ENCODE measurements at places on chromosomes 2 and 18. TPM values are rescaled to one million over a fixed set of nuclear protein-coding genes. Genes with fewer than 3 reads are reported as not detected.

GRCh38 chr2:79770926-79771325 is 258.1 kb downstream of the CTNNA2 start:
- DNase-seq: no peak

GRCh38 chr2:80364524-80365212 is 60.1 kb upstream of the LRRTM1 start:
- DNase-seq: no peak

- DNase-seq: no peak
These were observed 152.1 kb upstream of the CCDC150 start for GRCh38 chr2:196487417-196487816.

- DNase-seq: peak; percentile 4
These were observed 146.7 kb downstream of the PARD3B start for GRCh38 chr2:204691911-204692510.

- DNase-seq: no peak
These were observed 7.8 kb upstream of the WNT10A start for GRCh38 chr2:218872645-218873358.

- no peak for DNase-seq
These were observed 22.6 kb downstream of the MAPK4 start for GRCh38 chr18:50582500-50582899.

- DNase-seq: no peak
These were observed 5.1 kb downstream of the ECEL1 start for GRCh38 chr2:232482301-232483238.

GRCh38 chr2:56898986-56899385 is 715.2 kb downstream of the CCDC85A start:
- DNase-seq: no peak

GRCh38 chr2:16382451-16382850 is 283.2 kb downstream of the CYRIA start:
- no peak for DNase-seq

DNA sequence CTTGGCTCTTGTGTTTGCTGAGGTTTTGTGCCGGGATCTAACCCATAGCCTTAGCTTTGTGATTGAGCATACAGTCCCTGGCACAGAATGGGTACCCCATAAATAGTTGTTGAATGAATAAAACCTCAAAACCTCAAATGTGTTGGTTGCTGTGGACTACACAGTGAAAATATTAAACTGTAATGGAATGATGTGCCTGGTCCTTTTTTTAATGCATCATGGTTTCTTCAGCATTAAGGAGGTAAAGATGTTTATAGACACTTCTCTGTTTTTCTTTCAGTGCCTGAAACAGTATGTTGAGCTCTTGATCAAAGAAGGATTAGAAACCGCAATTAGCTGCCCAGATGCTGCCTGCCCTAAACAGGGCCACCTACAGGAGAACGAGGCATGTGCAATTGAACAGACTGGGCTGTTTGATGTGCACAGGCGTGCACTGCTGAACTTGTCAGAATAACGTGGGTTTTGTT is 97.0 kb downstream of the RNF144A start:
- DNase-seq: peak; percentile 10

DNA sequence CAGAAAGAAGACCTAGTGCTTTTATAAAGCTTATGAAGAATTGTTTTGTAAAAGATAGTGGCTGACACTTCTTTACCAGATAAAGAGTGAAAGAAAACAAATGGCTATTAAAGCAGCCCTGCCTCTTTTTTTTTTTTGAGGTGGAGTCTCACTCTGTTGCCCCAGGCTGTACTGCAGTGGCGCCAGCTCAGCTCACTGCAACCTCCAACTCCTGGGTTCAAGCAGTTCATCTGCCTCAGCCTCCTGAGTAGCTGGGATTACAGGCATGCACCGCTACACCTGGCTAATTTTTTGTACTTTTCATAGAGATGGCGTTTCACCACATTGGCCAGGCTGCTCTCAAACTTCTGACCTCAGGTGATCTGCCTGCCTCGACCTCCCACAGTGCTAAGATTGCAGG is 12.9 kb downstream of the ARPC2 start:
- peak; percentile 21 for DNase-seq

DNA sequence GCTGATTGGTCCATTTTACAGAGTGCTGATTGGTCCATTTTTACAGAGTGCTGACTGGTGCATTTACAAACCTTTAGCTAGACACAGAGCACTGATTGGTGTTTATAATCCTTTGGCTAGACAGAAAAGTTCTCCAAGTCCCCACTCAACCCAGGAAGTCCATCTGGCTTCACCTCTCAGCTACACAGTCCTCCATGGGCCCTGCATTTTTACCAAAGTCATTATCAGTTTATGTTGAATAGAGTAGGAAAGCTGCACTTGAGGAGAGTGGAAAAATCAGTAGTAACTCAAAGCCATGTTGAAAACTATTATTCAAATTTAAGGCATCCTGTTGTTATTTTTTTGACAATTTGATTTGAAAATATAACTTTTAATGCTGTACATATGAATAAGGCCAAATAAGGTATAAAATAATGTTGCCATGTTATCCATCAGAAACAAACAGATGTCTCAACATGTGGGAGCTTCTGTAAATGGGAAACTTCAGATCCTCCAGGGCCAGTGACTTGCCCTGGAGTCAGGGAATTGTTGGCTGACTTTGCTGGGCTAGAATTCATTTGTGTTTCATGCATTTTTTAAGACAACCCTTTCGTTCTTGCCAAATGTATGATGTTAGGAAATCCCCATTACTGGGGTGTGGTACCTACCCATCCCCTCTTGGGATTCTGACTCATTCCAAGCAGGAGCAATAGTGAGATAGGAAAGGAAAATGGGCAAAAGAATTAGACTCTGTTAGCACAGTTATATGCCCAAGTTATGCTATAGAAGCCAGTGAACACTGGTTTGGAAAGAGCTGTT is 37.8 kb upstream of the CCDC195 start:
- DNase-seq: no peak

- no peak for DNase-seq
These were observed 712.5 kb downstream of the DCDC2C start for GRCh38 chr2:4415810-4416413.

GRCh38 chr2:232984451-232985207 is 28.4 kb downstream of the NGEF start:
- DNase-seq: no peak

DNA sequence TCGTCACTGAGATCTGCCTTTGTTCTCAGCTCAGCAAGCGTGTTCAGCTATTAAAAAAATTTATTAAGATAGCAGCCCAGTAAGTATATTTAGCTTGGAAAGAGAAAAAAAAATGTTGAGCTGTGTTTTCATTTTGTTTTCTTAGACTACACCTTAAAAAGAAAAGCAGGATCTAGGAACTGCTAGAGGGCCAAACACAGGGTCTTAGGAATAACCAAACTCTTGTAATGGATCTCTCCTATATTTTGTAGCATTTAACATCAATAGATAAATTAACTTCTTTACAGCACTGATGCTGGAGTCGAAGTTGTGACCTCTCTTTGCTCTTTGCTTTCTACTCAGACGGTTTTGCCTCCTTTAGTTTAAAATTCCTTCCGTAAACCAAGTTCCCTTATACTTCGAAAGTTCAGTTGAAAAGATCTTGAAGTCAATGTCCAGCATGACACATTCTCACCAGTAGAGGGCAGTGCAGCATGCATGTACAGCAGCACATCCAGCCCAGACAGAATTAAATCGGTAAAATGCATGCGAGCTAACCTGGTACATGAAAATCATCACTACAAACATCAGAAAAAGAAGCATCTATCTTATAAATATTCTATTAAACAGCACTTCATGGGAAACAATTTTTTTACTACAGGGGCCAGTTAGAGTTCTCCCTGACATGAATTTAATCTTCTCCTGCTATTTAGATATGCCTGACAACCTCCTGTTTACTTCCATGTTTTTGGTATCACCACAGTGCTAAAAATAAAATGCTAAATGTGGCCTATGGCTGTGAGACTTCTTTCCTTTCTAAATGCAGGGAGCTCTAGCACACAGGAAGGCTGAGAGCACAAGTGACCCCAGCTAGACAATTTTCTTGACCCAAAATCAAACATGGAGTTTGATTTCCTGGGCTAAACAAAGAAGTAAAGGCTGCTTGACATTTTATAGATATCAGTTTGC is 48.2 kb upstream of the MAP3K20 start:
- DNase-seq: peak; percentile 63

DNA sequence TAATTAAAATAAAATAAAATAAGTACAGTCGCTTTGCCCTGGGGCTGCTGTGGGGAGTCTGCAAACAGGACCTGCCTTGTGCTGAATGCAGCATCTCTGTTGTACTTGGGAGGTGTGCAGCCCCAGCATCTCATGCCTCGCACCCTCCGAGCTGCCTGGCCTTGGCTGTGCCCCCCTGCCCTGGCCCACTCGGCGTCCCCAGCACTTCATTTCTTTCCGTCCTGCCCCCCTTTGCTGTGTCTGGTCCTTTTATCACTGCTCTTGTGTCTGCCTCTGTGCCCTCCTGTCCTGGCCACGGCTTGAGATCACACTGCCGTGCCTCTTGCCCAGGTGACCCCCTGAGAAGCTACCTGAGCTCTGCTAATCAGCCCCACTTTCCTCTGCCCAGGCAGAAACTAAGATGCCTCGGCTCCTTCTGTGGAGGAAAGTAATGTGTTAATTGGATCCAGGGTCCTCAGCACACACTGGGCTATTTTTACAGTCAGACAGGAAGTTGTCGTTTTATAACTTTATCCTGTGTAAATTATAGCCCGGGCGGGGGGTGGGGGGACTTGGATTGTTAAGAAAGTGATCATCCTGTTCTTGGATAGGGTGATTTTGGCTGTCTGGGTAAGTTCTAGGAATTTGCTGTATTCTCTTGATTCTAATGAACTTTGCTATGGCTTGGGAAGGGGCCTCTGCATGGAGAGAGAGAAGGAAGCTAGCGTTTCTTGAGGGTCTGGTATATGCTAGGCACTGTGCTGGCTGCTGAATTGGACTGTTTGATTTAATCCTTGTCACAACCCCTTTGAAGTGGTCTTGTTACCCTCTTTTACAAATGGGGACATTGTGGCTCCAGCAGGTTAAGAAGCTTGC is 69.4 kb downstream of the AGAP1 start:
- DNase-seq: no peak

CCL20 gene
- 3.1 TPM for total RNA-seq

ACOXL gene
- not detected for total RNA-seq

VWA3B gene
- total RNA-seq: not detected

PTGR3 gene
- total RNA-seq: 20.2 TPM

GKN1 gene
- total RNA-seq: not detected

HOXD3 gene
- total RNA-seq: not detected

ANKRD30BL gene
- total RNA-seq: not detected
